ENCODE measurements at places on chromosomes 2 and 18.

GRCh38 chr2:8682719-8683667, 1.1 kb downstream of the ID2 start:
- no peak for DNase-seq

DNA sequence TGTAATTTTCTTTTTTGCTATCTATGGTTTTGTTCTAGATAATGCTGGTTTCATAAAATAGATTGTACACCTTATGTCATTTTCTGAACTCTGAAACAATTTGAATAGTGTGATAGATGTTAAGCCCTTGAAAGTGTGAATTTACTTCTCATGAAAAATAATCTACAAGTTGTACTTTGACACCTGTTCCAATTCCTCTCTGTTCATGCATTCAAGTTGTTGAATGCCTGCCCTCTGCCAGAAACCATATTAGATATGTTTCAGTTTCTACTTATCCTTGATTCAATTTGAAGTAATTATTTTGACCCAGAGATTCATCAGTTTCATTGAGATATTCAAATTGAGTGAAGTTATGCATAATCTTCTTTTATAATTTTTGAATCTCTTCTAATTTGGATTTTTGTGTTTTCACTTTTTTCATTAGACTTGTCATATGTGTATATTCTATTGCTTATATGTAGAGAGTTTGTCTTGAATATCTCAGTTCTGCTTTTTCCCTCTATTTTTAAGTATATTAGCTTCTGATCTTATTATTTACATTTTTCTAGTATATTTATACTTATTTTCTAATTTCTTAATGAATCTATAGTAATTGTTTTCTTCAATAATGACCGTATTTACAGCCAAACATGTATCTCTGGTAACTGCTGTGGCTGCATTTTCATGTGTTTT, 143.3 kb upstream of the TACR1 start:
- DNase-seq = no peak

GRCh38 chr2:73488079-73488478, 102.4 kb downstream of the ALMS1 start:
- no peak for DNase-seq

DNA sequence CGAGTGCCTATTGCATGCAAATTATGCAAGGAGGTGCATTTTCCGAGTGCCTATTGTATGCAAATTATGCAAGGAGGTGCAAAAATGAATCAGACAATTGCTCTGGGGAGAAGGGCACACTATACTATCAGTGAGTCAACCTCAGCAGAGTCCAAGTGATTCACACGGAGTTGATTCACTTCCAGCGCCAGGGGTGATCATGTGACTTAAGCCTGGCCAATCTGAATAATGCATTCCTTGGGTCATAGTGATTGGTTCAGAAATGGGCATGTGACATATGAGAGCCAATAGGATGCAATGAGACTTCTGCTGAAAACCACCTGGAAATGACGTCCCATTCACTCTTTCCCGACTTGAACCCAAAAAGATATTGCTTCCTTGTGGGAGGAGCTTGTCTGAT, 152.2 kb downstream of the DAW1 start:
- no peak for DNase-seq

DNA sequence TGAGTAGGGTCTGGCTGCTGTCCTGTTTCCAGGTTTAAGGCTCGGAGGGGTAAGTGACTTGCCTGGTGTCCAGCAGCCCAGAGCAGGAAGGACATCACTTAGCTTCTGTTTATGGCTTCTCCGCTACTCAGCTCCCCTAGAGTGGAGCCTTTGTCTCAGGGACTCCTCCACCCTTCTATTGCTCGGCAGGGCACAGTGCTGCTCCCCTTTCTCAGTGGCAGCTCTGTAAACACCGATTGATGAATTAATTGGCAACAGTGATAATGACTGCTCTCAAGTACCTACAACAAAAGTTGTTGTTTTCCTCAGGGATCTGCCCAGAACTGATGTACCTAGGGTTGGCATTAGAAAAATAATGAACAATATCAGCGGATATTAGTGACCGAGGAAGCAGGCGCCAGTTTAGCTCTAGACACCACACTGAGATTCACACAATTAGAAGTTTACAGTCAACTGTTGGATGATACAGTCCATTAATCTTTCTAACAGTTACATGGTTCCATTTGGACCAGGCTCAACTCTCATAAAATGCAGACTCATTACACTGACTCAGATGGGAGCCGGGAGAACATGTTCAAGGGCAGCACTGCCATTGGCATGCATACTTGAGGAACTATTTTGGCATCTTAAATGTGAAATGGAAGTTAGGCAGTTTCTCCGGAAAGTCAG, 265.7 kb downstream of the MTX2 start:
- no peak for DNase-seq

DNA sequence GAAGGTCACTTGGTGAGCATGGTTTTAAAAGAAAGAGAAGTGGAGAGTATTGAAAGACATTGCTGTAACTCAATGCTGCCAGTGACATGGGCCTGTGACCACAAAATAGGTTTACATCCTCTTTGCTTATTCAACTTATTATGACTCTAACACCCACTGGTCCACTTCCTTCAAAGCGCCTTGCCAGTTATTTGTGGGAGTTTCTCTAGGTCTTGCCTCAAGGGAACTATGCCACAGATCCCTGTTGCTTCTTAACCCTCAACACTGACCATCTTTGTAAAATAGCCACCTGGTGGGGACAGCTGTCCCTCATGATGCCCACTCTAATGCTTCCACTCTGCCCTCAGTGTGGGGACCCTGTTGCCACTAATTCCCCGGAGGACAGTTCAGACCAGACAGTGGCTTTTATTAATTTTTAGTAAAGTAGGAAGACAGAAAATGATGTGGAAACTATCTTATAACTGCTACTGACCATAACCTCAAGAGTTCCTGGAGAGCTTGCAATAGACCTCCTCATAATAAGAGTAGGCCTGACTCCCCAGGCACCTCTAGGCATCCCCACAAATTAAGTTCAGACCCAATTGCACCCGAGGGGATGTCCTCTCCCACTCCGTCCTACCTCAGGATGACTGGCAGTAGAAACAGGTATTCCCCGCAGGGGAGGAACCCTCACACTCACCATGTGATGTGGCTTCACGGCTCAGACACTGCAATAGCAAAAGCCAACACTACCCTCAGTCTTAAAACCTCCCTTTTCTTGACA, 31.3 kb upstream of the SLC25A52 start:
- DNase-seq = no peak

DNA sequence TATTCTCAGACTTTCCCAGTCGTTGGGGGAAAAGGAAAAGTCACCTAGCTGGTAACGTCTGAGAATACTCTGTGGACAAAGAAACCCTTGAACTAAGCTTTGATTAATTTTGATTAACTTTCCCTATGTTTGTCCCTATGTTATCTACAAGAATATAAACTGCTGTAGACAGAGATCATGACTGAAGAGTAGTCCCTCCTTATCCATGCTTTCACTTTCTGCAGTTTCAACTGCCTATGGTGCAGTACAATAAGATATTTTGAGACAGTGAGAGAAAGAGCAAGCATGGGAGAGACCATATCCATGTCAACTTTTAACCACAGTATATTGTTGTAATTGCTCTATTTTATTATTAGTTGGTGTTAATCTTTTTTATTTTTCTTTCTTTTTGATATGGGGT, 31.8 kb downstream of the TXNL1 start:
- DNase-seq = no peak

DNA sequence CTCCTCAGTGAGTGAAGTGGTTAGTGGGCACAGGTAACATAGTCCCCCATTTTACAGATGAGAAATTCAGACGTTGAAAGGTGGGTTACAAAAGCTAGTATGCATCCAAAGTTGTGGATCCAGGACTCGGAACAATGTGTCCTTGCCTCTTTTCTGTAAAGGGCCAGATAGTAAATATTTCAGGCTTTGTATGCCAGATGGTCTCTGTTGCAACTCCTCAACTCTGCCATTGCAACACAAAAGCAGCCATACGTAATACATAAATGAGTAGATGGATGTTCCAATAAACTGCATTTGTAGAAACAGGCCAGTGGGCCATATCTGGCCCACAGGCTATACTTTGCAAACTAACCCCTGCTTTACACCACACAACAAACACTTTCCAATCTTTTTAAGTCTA, 166.6 kb upstream of the PKDCC start:
- no peak for DNase-seq

GRCh38 chr2:24359129-24360049, 947 bp downstream of the ITSN2 start:
- DNase-seq = no peak

- no peak for DNase-seq
Measured at GRCh38 chr2:86358957-86359356, 21.5 kb upstream of the REEP1 start.

DNA sequence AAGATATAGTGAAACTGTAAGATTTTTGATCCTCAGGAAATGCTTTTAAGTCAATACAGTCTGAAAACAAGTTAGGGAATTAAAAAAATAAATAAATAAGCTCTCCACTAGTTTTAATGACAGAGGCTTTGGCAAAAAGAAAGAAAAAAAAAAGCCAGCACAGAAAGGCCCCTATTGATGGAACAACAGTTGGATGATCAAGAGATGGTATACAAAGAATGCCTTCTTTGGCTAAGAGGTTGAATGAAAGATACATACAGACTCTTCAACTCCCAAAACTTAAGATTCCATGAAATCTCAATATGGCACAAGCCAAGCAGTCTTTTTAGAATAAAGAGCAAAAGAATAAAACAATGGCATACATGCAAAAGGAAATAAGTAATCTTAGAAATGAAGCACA, 64.0 kb upstream of the GALNT5 start:
- no peak for DNase-seq

DNA sequence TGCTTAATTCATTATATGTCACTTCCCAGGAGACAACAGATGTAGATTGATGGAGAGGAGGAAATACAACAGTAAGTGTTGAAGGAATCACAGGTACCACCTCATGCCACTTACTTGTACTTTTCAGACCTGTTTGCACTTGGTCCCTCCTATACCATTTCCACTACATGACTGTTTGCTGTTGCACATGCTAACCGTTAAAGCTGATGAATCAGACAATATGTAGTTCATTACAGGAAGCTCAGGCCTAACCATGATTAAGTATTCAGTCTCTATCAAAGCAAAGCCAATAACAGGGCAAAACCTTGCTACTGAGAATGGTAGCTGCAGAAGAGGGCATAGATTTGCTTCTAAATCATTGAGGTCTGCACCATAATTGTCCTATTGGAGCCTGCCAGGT, 30.2 kb upstream of the GRP start:
- no peak for DNase-seq

GRCh38 chr2:11675423-11676112, 5.6 kb upstream of the NTSR2 start:
- no peak for DNase-seq

- no peak for DNase-seq
Measured at GRCh38 chr18:40017021-40017420, 1938.0 kb upstream of the PIK3C3 start.

DNA sequence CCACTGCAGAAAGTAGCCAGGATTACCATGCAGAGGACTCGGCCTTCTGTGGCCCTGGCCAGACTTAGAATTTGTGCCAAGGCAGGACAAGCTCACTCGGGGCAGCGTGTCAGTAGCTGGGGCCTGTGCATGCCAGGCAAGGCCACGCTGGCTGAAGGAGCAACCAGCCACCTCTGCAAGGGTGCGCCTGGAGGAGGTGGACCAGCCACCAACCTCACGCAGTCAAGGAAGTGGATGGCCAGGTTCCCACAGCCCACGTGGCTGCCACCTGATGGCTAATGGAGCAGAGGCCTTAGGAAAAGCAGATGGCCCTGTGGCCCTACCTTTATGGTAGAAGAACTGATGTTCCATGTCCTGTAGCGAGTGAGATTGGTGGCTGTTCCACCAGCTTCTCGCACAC, 107.9 kb downstream of the CCDC74A start:
- no peak for DNase-seq

GRCh38 chr2:129768485-129769184, 210.8 kb upstream of the RAB6C start:
- DNase-seq = no peak

DNA sequence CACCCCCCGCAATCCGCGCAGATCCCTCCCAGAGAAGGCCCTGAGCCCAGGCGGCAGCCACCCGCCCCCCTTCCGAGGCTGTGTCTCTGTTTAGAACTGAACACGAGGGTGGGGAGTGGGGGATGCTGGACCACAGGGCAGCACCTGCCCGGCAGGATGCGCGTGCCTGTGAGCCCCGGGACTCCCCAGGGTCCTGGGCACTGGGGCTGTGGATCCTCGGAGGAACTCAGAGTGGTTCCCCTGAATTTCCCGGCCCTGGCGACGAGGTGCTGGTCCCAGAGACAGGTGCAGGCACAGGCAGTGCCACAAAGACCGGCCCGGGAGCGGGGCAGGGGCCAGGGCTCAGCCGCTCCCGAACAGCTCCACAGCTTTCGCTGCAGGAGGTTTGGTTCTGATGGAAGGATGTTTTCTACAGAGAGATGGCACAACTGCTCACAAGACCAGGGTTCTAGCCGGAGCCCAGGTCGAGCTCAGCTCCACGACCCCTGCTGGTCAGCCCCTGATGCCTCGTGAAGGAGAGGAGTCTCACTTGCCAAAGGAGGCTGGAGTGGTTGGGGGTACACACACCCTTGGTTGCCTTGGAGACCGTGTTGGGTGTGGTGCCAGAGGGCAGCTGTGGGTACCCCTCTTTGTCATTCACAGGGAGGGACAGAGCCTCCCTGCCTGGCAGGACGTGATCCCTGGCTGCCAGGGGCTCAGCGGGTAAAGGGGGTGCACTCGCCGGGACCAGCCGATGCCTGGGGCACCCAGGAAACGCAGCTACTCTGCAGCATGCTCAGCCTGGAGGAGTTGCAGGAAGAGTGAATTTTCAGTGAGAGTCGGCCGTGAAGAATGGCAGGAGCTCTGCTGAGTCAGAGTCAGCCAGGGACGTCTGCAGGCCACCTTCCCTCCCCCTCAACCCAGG, 4.4 kb upstream of the NEU4 start:
- no peak for DNase-seq

Measured in stimulated activated CD8-positive, alpha-beta memory T cell treated with anti-CD3 and anti-CD28 coated beads, Interleukin-4, amount 100 ng/mL, for 1 hour (primary cell).